ENCODE measurements at places on chromosomes 12 and 14.
A peak's percentile ranks its signal among the peaks of the same experiment; 100 is the strongest.

DNA sequence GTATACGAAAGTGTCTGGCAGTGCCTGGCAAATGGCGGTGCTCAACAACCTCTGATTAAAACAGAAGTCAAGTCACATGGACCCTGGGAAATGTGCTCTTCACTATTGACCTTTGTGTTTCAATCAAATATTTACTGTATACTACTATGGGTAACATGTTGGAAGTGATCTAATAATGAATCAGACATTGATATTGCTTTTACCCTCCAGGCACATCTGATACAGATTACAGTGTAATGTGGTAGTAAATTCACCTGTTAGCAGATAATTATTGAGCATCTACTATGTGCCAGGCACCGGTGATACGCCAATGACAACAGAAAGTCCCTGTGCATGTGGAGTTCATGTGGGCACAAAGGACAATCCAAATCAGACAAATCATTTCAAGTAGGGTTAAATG, 63.1 kb downstream of the STON2 start:
- no peak for DNase-seq

GRCh38 chr14:42323426-42323825, 716.8 kb downstream of the LRFN5 start:
- no peak for DNase-seq

DNA sequence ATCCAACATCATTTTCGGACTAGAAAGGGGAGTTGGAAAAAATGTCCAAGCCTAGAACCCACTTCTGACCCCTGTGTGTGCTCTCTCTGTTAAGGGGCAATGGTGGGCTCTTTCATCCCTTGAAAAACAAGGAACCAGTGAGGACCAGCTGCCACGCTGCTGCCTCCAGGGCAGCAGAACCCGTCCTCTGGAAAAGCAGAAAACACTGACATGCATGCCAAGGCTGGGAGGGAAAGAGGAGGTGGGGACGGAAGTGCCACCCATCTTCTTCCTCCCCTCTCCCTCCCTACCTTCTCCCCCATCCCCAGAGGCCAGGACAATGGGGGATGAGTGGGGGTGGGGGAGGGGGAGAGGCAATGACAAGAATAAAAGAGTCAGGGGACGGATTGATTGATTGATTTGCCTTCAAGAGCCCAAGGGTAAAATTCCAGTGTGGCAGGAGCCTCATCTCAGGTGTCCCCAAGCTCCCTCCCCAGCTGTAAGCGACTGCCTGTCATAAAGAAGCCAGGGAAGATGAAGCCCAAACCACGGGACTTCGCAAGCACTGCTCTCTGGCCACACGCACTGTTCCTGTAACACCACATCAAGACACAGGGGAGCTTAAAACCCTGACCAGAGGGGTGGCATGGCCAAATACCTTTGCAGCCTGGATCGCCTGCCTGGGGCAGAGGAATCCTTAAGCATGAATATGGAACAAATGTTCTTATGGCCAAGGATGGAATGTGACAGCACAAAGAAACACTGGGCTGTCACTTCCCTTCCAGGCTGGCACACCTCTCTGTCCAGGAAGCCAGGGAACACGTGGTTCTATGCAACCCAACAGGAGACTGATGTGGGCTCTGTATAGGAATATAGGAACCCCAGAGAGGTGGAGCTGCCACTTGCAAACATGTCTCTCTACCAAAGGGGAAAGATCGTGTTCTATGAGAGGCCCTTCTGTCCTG, 38.9 kb upstream of the BDKRB2 start:
- no peak for DNase-seq

- no peak for DNase-seq
Measured at GRCh38 chr12:5185435-5186069, 141.9 kb downstream of the KCNA5 start.

DNA sequence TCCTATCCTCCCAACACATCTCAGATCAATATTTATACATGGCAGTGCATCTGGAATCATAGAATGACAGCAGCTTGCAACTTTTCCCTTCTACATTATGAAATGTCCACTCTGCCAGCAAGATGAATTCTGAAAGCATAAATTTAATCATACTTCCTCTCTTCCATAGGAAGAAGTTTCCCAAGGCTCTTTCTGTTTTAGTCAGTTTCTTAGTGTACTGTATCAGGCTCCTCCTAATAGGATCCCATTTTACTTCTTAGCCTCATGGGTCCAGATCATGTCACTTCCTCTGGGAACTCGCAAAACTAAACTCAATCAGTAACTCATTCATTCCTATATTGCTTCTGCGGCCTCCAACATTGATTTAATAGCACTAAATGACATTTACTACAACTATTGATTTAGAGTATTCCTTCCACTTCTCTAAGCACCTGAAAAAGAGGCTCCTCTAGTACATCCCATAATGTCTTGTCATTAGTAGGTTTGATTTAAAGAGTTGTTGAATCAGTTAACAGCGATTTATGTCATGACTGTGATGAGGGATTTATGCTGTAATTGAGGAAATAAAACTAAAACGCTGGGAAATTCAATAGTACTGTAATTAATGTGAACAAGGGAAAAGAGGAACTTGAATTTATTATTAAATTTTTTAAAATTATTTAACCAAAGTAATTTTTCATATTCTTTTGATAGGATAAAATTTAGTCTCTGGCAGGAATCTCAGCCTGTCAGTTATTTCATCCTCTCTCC, 4.0 kb downstream of the CLEC1A start:
- no peak for DNase-seq

- DNase-seq, result no peak
Measured at GRCh38 chr14:76346391-76347160, 29.4 kb upstream of the ESRRB start.

- no peak for DNase-seq
Measured at GRCh38 chr14:89342049-89342448, 75.0 kb downstream of the FOXN3 start.

DNA sequence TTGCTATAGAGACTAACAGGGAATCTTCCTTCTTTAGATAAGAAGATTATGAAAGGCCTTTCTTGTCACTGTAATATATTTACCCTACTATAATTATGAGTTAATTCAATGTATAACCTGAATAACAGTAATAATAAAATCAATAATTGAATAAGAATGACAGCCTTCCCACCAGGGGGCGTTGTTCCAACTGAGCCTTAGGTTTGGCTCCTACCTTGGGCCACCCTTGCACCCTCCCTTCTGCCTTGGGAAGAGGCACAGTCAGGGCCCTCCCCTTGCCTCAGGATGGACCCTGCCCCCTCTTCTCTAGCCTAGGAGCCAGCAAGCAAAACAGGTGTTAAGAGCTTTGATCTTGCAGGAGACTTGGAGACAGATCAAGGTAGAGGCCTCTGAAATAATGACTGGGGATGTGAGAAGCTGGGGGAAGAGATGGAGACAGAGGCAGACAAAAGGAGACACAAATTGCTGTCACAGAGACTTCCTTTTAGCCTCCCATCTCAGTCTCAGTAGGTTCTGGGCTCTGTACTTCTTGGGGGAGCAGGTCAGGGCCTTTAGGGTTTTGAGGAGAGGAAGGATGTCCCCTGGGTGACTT, 40.1 kb upstream of the CISTR start:
- DNase-seq, result peak; percentile 32

GRCh38 chr12:27014085-27014858, at the start of gene TM7SF3:
TM7SF3 (minus strand) TSS chr12:27014384; CDS start chr12:27014168, 216 bp downstream.
- peak; percentile 96 for DNase-seq

DNA sequence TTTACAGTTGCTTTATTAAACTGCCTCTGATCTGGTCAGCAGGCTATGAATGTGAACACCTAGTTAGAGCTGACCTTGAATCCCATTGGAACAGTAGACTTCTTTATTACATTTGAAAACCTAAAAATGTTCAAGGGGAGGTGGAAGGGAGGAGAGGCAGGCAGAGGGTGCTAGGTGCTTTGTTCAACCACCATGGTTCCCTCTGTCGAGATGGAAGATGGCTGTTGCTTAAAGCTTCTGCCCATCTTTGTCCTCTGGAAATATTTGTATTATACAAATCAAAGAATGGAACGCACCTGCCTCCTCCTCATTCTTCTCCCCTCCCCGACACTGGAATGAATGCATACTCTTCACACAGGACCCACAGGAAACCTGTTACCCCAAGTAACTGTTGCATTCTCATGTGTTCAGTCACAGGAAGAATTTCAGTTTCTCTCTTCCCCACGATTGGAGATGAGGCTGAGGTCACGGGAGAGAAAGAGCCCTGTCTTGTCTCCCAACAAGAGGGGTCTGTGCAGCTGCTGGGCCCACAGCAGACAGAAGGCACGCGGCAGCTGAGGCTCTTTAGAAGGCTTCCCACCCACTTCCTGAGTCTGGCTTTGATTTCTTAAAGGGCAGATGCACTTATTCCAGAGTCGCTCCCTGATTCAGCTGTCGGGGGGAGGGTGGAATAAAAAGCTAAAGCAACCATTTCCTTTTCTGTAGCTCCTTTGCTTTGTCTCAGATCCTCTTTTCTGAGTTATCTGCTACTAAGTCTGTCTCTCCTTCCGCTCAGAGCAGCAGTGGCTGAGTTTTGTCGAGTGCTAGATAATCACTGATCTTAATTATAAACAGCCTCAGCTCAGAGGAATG, 217.9 kb upstream of the BTG1 start:
- DNase-seq, result peak; percentile 46

DNA sequence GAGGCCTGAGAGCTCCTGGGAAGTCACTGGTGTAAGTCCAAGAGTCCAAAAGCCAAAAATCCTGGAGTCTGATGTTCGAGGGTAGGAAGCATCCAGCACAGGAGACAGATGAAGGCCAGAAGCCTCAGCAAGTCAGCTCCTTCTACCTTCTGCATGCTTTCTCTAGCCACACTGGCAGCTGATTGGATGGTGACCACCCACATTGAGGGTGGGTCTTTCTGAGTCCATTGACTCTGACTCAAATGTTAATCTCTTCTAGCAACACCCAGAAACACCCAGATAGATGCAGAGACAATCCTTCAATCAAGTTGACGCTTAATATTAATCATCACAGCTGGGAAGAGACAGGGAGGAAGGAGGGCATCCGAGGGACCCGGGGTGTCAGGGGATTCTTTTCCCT, 305.8 kb downstream of the AACS start:
- DNase-seq, result no peak

- DNase-seq, result no peak
Measured at GRCh38 chr12:25725931-25726330, 172.8 kb upstream of the LMNTD1 start.

DNA sequence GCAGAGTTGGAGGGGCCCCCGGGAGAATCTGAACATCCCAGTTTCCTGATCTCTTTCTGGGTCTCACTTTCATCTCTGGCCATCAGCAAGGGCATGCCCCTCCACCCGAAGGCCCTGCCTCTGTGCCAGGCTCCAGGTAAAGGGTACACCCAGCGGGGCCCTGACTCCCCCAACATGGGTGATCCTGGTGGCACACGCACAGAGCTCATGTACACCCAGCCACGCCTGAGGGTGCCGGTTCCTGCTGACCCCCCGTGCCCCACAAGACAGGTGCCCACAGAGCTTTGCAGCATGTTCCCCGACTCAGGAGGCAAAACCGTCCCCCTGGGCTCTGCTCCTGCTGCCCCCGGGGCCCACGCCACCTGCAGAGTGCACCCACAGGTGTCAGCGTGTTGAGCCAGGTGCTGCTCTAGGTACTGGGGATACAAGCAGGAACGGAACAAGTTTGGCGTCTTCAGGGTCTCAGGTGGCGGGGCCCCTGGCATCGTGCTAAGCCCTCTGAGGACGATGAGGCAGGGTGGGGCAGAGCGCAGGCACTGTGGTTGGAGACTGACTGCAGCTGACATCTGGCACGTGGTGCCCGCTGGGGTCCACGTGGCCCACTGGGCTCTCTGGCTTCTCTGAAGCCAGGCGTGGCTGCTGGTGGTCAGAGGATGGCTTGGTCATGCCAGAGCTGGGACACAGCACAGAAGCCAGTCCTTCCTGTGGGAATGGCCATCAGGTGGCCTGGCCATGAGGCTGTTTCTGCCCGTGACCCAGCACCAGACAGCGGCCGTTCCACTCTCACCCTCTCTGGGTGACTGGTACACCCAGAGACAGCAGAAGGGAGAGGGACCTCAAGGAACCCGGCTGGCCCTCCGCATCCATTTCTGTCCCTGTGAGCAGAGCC, 13.8 kb downstream of the BAG5 start:
- no peak for DNase-seq

- no peak for DNase-seq
Measured at GRCh38 chr12:110694330-110694901, 5.5 kb upstream of the HVCN1 start.

- no peak for DNase-seq
Measured at GRCh38 chr14:35480119-35480769, 53.7 kb upstream of the INSM2 start.

DNA sequence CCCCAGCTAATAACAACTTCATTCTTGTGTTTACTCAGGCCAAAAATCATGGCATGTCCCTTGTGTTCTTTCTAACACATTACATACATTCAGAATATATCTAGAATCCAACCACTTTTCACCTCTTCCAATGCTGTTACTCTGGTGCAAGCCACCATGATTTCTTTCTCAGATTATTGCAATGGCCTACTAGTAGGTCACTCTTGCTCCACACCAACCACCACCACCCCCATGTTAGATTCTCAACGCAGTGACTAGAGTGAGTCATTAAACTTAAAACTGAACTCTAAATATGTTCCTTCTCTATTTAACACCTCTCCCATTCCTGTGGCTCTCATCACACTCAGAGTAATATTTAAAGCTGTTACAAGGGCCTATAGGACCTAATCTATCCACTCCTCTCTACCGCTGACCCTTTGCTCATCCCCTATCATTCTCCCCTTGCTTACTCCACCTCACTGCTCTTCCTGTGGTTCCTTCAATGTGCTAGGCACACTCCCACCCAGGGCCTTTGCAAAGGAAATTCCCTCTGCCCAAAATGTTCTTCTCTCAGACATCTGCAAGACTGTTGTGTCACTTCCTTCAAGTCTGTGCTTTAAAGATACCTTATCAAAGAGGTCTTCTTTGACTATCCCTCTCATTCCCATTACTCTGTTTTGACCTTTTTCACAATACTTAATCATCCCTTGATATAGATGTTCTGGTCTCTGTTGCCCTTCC, 6.6 kb downstream of the RTN1 start:
- DNase-seq, result no peak

DNA sequence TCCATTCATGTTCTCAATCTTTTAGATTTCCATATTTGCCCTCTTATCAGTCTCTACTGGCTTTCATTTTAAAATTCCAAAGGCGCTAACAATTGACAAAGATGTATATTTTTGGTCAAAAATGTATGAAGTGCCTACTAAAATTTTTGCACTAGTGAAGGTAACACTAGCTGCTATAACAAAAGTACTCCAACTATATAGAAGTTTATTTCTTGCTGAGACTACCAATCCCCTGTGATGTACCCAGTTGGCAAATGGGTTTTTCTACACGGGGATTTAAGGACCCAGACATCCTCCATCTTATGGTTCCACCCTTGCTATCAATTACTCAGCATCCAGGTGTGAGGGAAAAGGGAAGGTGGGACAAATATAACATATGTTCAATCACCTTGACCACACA, 75.3 kb upstream of the TSPAN8 start:
- no peak for DNase-seq

- no peak for DNase-seq
Measured at GRCh38 chr14:55845963-55846825, 266.2 kb downstream of the KTN1 start.

DNA sequence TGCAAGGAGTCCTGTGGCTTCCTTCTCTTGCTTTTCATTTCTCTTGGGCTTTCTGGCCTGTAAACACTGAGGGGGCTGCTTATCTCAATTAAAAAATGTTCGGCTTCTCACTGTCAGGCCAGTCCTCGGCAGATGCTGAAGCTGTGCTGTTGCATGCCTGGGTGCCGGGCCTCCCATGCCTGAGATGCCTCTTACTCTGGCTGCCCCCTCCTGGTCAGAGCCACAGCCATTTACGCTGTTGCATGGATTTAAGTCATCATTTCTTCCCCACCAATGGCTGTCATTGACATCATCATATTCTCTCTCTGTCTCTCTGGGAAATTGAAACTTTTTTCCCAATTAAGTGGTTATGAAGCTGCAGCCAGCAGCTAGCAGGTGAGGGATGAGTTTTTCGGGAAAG, 53.7 kb downstream of the FOXN4 start:
- no peak for DNase-seq

GRCh38 chr14:68463299-68463698, 329.6 kb downstream of the ZFP36L1 start:
- no peak for DNase-seq
